ENCODE measurements at places on chromosomes 2 and 18. TPM values are rescaled to one million over a fixed set of nuclear protein-coding genes. Genes with fewer than 3 reads are reported as not detected.

FEV gene
- total RNA-seq: not detected

GRCh38 chr2:69164061-69164778, 151.2 kb downstream of the ANTXR1 start:
- no peak for DNase-seq

GRCh38 chr2:109368798-109369197, 239.8 kb downstream of the SH3RF3 start:
- no peak for DNase-seq

GRCh38 chr18:9333441-9334328, 888 bp upstream of the TWSG1 start:
- DNase-seq: no peak
